ENCODE measurements at places on chromosomes 7 and 10.

- DNase-seq = no peak
Observed at GRCh38 chr7:37372750-37373149, 75.9 kb downstream of the ELMO1 start.

DNA sequence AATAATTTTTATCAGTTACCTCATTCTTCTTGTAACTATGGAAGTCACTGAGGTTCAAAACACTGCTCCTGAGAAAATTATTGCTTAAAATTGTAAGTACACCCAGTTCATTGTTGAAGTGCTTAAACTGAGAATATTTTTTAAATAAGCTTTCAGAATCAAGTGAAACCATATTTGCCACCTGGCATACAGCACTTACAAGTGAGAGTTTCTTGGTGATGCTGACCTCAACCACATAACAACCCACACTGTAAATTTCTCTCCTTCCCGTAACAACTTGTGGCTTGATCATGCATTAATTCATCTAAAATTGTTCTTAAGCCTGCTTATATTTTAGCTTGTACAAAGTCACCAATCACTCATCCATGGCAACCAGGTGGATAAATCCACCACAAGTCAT lies 34.0 kb downstream of the IMMP2L start:
- DNase-seq = no peak

DNA sequence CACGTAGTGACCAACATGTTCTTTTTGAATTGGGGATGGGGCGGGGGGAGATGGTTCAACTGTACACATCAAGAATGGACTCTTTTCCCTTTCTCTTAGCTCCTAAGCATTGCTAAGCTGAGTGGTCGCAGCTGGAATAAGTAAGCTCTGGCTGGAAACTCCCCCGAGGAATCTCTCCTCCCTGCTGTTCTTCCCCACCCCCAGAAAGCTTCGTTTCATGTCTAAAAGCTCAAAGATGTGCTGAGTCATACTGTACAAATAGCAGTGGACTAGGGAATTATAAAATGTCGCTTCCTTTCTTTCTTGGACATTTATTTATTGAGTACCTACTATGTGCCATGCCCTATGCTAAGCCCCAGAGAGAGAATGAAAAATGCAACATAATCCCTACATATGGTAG lies 191.1 kb upstream of the ADO start:
- no peak for DNase-seq

- no peak for DNase-seq
Observed at GRCh38 chr7:71865172-71865571, 547.0 kb downstream of the CALN1 start.

GRCh38 chr7:99270702-99271101 lies 1.9 kb upstream of the MYH16 start:
- no peak for DNase-seq

DNA sequence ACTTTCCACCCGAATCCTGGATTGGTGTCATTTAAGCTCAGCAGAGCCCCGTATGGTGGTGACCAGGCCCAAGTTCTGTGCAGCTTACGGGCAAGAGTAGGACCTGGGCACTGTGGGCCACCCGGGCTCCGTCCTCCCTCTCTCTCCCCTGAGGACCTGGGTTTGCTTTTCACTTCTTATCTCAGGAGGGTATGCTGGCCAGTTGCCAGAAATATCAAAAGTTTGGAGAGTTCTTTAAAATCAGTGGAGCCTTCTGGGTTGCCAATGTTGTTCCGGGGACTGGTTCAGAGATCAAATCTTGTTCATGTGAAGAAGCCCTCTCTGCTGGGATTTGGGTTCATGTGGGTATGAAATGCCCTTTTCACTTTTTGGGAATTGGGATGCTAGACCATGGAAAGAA lies 145.4 kb downstream of the GRK5 start:
- no peak for DNase-seq

- DNase-seq = no peak
Observed at GRCh38 chr10:70296406-70296899, 12.6 kb upstream of the NPFFR1 start.

- DNase-seq = no peak
Observed at GRCh38 chr7:71131256-71132126, 453 bp upstream of the GALNT17 start.

DNA sequence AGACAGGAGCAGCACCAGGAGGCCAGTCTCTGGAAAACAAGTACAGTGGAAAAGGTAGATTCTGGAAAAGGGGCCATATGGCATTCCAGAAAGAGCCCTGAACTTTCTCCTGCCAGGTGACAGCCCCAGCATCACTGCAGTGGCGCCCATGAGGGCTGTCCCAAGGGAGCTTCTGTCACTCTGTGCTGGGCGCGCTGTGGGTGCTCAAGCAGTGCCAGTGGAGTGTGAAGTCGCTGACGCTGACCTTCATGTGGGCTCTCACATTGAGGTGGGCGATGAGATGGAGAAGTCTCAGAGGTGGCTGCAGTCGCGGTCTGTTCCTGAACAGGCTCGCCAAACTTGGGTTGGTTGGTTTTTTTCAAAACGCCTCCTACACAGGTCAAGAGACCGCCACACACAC lies 38.2 kb downstream of the FKBP6 start:
- no peak for DNase-seq

- no peak for DNase-seq
Observed at GRCh38 chr10:8962249-8962648, 907.8 kb downstream of the GATA3 start.

GRCh38 chr10:13712476-13712836 lies 125.7 kb downstream of the PRPF18 start:
- no peak for DNase-seq

- DNase-seq = peak; percentile 52
Observed at GRCh38 chr7:134669845-134670373, 23.3 kb downstream of the BPGM start.

DNA sequence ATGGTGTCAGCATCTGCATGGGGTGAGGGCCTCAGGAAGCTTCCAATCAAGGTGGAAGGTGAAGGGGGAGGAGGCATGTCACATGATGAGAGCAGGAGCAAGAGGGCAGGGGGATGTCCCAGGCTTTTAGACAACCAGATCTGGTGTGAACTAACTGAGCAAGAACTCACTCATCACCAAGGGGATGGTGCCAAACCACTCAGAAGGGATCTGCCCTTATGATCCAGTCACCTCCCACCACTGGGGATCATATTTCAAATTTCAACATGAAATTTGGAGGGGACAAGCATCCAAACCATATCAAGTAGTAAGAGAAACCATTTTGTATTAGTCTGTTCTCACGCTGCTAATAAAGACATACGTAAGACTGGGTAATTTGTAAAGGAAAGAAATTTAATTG lies 33.6 kb downstream of the THNSL1 start:
- no peak for DNase-seq

DNA sequence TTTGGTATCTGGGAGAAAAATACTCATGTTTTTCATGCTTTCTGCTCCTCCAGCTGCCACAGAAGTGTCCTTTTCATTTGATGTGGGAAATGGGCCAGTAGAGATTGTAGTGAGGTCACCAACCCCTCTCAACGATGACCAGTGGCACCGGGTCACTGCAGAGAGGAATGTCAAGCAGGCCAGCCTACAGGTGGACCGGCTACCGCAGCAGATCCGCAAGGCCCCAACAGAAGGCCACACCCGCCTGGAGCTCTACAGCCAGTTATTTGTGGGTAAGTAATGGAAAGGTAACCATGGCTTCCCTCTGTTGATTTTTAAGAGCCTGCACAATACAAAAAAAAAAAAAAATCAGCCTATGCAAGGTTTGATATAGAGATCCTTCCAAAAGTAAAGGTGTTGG lies 443.1 kb upstream of the C7orf33 start:
- no peak for DNase-seq

DNA sequence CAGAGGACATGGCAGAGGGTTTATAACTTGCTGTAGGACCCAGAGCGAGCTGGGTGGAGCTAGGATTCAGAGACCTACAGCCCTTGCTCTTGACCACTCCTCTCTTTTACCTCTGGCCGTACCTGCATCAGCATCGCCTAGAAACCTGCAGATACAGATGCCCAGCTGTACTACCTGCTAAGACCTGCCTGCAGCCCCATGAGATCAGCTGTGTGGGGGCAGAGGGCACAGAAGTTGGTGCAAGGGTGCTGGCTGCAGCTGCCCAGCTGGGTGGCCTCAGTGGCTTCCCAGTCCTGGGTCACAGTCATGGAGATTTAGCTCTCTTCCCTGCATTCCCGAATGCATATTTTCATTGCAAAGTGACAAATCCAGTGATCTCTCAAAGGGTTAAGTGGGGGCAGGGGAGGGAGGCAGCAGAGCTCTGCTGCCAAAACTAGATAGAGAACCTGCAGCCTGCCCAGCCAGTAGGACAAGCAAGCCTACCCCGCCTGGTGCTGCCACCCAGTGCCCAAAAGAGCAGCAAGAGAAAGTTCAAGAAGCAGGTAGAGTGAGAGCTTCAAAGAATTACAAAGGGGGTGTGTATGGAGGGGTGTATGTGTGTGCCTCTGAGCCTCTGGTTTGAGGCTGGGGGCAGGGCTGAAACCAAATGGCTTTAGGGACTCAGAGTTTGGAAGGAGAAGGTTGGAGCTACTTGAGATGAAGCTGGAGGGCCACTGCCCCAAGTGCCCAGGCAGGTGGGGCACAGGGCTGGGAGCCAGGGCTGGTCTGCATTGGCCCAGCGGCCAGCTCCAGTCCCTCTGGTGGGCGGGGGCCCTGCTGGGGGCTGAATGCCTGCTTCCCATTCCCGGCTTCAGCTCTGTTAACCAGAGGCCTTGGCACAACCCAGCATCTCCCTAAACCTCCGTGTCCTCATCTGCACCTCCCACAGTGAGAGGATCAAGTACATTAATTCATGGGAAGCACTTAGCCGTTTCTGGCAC lies 6.9 kb downstream of the FAM241B start:
- DNase-seq = no peak

DNA sequence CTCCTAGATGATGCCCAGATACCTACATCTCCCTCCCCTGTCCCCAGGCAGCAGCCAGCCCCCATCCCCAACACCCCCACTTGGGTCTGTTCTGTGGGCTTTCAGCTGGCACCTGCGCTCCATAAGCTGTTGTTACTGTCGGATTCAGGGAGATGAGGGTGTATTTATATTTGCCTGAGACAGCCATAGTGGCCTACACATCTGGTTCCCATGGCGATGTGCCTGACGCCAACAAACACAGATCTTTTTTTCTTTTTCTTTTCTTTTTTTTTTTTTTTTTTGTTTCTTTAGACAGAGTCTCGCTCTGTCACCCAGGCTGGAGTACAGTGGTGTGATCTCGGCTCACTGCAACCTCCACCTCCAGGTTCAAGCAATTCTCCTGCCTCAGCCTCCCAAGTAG lies 73.1 kb downstream of the CLIP2 start:
- no peak for DNase-seq
